ENCODE measurements at places on chromosomes 13 and 19.

DNA sequence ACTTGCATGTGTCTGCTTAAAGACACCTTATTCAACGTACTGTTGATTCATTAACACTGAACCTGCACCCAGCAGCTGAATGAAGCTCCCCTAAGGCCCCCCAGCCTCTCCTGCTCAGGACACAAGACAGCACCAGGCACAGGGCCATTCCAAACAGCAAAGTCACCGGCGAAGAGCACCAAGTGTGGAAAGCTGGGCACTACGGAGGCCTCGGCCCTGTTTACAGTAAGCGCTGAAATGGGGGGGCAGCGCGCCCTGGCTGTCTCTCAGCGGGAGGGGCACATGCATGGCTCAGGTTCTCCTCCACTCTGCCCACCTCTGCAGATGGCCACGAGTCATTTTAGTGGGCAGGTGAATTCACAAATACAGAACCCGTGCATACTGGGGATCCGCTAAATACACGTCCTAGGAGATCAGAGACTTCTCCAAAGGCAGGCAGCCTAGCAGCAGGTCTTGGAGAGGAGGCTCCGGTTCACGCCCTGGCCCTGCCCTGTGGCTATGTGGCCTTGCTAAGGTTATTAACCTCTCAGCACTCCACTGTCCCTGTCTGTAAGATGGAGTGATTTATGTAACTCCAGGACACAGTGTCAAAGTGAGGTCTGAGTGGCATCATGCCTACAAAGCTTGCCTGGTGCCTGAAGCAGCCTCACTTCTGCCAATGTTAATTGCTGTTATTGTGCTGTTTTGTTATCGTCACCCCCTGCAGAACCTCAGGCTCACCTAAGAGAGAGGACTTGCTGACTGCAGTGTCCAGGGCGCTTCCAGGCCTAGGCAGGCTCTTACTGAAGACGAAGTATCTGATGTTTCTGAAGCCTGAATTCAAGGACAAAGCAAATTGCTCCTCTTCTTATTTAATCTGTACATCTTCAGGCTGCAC is 207.4 kb upstream of the SOX1 start:
- DNase-seq = no peak

- DNase-seq = peak; percentile 64
Measured at GRCh38 chr19:17718947-17719711, at the start of gene MAP1S. Gene MAP1S (plus strand): TSS chr19:17719480. CDS start chr19:17719503, 23 bp downstream.

DNA sequence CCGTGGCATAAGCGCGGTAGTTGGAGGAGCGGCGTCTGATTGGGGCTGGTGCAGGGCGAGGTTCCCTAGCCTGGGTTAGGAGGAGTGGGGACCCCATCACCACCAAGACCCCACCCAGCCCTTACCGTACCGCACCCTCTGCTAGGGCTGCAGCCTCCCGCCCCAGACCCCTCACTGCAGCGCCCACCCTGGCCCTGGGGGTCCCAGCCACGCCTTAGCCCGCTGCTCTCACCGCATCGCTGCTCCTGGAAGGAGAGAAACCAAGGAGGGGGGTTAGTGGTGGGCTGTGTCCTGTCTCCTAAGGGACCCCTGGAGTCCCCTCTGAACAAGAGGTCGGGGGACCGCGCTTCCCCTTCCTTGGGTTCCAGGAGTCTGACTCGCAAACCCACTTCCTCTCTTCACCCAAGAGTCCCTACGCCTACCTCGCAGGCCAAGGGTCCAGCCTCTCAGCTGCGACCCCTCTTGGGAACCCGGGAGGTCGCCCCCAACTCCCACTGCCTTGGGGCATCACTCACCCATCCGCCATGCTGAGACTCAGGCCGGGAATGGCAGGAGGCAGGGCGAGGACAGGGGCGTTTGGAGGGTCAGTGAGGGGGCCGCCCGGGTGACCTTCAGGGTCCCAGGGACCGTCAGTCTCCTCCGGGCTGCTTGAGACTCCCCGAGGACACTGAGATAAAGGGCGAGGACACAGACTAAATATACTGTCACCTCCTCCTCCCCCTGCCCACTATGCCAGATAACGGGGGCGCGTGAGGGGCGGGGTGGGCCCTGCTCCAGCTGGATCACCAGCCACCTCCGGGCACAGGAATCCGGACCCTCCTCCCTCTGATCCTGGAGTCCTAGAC is at the start of gene TNNI3:
TSS of gene TNNI3 (minus strand) at position 669 of the 845 bp plus-strand sequence. CDS start at position 526, 143 bp downstream.
- DNase-seq = no peak

GRCh38 chr13:101757446-101758039 is 305.1 kb downstream of the ITGBL1 start:
- peak; percentile 6 for DNase-seq

DNA sequence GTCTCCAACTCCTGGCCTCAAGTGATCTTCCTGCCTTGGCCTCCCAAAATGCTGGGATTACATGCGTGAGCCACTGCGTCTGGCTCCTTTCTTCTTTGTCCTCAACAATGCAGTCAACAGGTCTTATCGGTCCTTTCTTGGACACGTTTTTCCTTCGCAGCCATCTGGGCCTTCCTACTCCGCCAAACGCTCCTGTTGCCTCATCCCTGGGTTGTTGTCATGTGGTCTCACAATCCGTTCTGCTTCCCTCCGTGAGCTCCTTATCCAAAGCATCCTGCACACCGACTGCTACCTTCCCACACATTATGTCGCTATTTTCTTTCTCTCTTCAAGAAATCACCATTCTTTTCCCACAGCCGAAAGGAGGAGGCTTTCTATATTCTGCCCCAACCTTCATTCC is 306.8 kb downstream of the DCLK1 start:
- no peak for DNase-seq

GRCh38 chr13:40613192-40613818 is 53.1 kb downstream of the FOXO1 start:
- peak; percentile 71 for DNase-seq

DNA sequence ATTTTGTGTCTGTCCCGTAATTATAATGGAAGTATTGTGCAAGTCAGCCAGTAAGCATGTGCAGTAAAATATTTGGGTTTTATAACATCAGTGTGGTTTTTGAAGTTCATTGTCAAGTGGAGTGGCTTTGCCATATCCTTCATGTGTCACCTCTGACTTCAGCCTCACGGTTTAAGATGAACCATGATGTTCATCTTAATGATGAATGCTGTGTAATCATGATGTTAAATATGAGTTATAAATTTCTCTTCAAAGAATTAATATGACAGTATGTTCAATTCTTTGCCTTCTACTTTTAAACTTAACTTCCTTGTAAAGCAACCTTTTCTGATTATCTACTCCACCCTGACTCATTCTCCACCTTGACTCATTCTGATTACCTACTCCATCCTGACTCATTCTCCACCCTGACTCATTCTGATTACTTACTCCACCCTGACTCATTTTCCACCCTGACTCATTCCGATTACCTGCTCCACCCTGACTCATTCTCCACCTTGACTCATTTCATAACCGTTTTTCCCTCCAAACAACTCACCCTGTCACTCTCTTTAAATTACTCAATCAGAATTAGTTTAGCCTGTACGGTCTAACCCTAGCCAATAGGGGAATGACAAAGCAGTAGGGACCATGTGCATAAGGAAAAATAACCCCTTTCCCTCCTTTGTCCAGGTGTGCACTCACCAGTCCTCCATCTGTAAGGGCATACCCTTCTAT is 50.3 kb upstream of the ANKRD10 start:
- DNase-seq = peak; percentile 7

GRCh38 chr19:33653684-33654083 is 31.9 kb downstream of the CHST8 start:
- DNase-seq = no peak

DNA sequence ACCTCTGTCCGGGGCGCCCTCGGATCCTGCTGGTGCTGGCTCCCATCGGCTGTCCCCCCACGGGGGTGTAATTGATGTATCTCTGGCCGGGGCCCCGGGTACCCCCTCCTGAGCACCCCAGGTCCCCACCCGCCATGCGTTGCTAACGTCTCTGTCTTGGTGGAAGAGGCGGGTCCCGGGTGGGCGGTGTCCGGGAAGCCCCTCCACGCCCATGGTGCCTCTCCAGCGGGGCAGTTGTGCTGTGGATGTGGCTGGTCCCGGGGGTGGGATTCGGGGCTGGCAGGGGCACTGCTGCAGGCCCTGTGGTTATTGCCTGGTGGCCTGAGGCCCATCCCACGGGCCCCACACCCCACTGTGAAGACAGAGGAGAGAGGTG is 4.9 kb downstream of the DIRAS1 start:
- DNase-seq = no peak

DNA sequence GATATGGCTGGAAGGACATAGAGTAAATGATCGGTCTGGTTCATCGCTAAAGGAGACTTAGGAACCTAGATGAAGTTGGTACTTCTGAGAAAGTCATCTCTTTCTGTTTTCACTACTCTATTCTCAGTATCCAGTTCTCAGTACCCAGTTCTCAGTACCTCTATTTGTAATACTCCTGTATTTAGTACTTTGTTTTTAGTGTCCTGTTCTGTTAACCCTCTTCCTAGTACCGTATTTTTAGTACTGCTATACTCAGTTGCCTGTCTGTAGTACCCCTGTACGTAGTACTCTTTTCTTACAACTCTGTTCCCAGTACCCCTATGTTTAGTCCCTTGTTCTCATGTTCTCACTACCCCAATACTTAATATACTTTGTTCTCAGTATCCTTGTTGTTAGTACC is 1.2 kb downstream of the RFXAP start:
- no peak for DNase-seq

DNA sequence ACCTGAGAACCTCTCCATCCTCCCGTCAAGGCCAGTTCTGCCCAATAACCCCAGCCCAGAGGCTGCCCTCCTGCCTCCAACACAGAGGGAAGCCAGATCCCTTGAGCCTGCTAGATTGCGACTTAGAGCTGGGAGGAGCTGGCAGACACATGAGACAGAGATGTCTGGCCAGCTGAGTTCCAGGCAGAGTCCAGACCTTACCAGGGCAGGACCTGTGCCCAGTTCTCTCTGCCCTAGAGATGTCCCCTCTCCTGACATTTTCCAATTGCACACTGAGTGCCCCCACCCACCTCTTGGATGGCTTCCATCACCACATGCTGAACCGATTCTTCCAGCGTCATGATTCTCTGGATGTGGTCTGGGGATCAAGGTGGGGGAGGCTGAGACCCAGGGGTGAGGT is 3.0 kb downstream of the HOOK2 start:
- DNase-seq = no peak

- no peak for DNase-seq
Measured at GRCh38 chr13:28964052-28964451, 143.9 kb downstream of the MTUS2 start.

DNA sequence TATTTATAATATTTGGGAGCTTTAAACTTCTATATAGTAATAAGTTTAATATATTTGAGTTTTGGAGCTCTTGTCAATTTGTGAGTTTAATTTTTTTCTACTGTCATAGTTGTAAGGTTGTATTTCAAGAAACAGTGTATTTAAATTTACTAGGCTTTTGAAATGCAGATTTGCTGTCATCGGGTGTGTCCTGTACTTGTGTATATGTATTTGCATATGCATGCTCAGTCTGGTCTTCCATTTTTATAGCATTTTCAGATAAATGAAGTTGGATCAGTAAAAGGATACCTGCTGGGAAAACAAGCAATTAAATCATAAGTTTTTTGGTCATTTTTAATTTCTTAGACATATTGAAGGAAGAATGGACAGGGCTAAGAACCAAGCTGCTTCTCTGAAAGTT is 33.1 kb downstream of the SLAIN1 start:
- DNase-seq = no peak

GRCh38 chr13:113923376-113924063 is 50.4 kb downstream of the C13orf46 start:
- DNase-seq = no peak

DNA sequence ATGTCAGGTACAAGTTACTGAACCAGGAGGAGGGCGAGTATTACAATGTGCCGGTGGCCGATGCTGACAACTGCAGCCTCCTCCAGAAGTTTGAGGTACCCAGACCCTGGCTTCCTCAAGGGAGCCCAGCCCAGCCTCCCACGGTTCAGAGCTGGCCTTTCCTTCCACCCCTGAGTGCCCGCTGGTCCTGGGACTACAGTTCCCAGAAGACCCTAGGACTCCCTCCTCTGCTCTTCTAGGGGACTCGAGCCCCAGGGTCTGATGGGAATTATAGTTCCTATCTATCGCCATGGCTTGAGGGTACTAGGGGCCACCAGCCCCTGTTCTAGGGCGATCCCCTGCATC is 11.0 kb downstream of the PRKCG start:
- DNase-seq = no peak

Data from suppressor macrophage treated with lipopolysaccharide for 4 hours (primary cell).